Head of caudate nucleus (tissue), 42 donors: ENCODE measurements at places on chromosomes 3 and 15.

- DNase-seq, result no peak
Observed at GRCh38 chr3:124620600-124621063, 109.6 kb upstream of the UMPS start.

DNA sequence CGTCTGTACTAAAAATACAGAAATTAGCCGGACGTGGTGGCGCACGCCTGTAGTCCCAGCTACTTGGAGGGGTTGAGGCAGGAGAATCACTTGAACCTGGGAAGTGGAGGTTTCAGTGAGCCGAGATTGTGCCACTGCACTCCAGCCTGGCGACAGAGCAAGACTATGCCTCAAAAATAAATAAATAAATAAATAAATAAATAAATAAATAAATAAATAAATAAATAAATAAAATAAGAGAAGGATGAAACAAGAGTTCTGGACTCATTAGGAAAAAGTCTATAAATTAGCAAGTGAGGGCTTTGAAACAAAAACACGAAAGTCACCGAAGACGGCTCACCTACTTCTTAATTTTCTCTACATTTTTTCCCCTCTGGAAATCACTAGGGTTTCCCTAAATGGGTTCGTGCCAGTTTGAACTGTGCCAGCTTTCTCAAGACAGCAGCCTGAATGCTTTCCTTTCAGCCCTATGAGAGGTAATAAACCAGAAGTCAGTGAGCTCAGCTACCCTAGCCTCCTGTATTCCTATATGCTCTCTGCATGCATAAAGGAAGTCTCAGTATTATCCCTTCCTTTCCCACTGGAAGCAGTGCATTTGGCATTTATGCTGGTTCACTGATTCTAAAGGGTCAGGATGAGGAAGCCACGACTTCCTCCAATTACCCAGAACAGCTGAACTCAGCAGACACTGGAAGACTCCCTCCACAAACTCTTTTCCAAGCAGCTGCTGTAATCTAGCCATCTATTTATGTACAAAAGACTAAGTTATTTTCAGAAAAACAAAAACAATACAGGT, 266.9 kb downstream of the ZBBX start:
- no peak for DNase-seq

DNA sequence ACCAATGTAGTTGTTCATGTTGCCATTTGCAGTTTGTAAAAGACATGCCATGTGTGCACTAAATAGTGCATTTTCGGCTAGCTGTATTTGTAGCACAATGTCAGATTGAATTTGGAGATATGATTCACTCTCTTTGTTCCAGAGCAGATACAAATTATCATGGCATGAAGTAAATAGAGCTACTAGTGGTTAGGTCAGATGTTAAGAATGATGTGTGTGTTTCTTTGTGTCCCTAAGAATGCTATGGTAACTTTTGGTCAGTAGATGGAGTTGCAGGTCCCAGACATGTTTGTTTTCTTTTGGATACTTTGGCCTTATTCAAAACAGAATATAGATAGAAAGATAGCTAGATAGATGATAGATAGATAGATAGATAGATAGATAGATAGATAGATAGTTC, 595.8 kb downstream of the NLGN1 start:
- no peak for DNase-seq

DNA sequence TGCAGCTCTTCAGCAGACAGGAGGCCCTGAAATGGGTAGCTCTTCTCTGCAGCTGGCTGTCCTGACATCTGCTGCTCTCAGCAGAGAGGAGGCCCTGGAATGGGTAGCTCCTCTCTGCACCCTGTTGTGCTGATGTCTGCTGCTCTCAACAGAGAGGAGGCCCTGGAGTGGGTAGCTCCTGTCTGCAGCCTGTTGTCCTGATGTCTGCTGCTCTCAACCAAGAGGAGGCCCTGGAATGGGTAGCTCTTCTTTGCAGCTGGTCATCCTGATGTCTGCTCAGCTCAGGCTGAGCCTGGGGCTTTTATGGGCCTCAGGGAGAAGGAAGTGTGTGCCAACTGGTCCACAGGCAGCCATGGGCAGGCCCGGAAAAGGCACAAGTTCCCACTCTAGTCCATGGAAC, 66.6 kb downstream of the PIK3CB start:
- DNase-seq, result no peak

DNA sequence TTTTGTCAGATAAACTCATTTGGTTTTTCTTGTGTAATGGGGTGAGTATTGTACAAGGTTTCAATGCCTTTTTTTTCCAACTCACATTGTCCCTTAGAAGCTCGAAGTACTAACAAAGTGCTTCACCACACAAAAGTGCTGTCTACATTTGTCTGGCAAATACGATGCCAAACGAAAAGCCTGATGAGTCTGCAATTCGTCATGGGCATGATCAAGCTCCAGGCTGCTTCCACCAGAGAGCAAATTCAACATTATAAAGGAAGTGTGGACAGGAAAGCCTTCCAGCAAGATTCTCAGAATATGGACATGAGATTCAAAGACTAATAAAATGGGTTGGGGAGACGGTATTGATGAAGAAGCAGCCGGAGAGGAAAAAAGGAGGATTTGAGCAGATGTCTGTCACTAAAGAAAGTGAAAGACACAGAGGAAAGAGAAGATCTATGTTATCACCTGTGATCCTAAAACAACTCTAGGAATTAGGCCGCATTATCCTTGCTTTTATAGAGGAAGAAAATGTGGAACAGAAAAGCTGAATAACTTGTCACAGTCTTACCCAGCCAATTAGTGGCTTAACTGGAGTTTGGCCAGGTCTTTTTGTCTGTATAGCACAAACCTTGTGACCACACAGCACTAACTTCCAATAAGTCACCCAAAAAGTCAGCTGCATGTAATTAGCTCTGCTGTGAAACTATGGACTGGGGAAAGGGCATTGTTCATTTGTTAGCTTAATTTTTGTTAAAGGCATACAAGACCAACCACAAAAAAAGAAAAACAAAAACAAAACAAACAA, 494.8 kb downstream of the FHIT start:
- no peak for DNase-seq

DNA sequence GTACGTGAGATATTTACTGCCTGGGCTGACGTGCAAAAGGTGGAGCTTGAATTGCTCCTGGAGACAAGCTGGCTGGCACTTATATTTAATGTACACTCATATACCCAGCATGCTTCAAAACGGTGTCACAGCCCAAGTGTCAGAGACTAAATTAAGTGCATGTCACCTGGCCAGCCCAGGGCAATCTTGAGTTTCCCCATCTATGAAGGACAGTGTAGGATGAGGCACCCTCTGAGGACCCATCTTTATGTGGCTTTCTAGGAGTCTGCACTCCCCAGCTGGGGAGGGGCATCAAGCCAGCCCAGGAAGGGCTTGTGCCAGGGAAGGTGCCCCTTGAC, 5.3 kb downstream of the LRRC15 start:
- DNase-seq, result no peak

DNA sequence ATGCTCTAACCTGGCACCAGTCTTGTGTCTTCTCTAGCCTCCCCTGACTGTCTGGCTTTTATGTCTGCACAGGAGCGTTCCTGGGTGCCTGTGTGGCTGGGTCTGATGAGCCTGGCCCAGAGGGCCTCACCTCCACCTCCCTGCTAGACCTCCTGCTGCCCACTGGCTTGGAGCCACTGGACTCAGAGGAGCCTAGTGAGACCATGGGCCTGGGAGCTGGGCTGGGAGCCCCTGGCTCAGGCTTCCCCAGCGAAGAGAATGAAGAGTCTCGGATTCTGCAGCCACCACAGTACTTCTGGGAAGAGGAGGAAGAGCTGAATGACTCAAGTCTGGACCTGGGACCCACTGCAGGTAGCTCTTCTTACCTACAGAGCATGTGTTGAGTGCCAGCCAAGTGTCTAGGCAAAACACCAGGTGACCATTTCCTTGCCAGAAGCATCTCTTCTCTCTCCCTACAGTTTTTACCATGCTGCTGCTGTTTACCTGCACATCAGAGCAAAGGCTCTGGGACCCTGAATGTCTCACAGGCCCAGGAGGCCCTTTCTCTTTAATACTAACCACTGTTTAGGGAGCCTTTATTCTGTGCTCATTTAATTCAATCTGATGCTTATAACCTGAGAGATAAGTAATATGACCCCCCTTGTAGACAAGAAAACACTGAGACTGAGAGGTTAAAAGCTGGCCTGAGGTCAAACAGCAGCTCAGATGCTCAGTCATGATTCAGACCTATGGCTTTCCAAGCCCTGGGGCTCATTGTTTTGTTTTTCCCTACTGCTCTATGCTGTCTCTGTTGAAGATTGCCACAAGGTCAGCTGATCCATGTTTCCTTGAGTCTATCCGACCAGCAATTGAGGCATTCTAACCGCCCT, 10.4 kb downstream of the PODXL2 start:
- DNase-seq, result no peak

GRCh38 chr15:65275104-65275727, 11.5 kb downstream of the PARP16 start:
- DNase-seq, result no peak

DNA sequence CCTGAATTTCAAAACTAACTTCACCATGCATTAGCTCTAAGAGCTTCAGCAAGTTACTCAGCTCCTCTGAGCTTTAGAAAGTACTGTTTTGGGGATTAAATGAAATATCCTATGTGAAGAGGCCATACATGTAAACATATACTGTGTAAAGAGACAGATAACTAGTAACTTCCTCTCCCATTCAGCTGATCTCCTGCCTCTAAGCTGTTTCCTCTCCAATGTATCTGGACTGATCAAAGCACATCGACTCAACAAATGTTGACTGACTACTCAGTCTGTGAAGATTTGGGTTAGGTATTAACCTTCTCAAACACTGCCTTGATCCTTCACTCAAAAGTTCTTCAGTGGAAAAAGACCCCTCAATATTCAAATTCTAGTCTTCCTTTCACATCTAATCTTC, 82.0 kb downstream of the BOC start:
- DNase-seq, result no peak

- DNase-seq, result no peak
Observed at GRCh38 chr15:85725564-85725963, 69.2 kb downstream of the KLHL25 start.

DNA sequence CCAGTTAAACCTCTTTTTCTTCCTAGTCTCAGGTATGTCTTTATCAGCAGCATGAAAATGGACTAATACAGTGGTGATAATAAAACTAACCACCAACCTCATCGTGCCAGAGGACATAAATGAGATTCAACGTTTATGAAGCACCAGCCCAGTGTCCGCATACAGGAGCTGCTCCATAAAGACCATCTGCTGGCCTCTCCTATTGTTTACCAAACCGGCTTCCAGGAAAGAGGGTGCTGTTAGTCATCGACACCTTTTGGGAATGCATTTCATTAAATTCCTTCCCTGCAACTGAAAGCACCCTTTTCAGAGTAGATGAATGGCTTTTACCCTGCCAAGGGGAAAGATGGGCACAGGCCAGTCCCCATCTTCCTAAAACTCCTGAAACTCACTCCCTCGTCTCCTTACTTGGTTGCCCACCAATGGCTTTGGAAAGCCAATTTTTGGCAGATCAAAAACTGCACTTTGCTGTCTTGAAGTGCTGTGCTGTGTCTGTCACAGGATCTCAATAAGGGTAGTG, 122.1 kb downstream of the AQP9 start:
- no peak for DNase-seq
